ENCODE measurements at places on chromosomes 4 and X.

DNA sequence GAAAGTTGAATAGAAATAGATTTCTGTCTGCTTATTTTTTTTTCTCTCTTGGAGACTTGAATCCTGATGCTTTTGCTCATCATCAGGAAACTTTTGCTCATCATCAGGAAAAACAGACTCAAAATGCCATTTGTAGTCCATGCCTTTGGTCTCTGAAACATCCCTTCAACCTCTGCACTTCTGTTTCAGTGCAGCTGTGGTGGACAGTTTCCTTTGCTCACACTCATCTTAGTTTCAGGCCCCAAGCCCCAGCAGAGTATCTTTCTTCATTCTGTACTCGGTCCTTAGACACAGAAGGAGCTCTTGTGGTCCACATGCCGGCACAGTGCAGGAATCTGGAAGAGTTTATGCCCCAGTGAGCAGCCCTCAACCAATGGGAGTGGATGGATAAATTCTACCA is 337.9 kb downstream of the PPP3CA start:
- DNase-seq, result no peak

DNA sequence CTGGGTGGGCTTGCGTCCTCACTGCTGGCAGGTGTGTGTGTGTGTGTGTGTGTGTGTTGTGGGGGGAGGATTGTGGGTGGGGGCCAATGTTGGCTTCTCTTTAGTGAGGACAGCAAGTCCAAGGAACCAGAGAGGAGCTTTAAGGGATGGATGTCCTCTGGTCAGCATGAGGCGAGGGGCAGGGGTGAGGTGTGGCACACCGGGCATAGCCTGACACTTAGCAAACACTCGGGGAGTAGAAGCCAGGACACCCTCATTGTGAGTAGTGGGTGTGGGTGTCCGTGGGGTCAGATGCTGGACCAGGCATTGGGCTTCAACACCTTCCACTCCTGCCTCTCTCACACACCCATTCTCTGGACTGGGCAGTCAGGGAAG is 2.8 kb downstream of the SORCS2 start:
- DNase-seq, result no peak

- no peak for DNase-seq
Observed at GRCh38 chr4:1765409-1766072, 27.6 kb upstream of the FGFR3 start.

DNA sequence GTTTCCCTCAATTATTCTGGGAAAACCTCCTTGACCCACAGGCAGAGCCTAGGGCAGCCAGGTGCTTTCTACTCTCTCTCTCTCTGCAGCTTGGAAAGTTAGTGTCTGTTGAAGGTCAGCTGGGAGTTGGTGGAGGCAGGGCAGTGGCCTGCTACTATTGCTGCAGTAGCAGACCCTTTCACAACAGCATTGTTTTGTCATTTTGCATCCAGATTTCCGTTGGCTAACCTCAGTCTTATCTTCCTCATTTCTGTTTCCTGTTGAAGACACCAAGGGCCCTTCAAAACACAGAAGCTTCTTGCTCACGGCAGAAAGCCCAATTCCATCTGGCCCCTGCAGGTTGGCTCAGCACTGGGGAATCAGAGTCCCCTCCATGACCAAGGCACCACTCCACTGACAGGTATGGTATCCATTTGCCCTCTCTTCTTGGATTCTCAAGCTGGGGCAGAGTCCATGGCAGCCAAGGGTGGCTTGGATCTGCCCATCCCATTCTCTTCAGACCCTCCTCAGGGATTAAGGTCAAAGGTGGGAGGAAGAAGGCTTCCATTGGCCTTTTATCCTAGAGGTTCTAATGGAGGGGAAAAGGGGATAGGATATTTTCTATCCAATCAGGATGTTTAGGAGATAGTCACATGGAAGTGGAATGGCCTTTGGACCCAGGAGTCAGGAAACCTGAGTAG is 24.6 kb downstream of the VSIG4 start:
- peak; percentile 28 for DNase-seq

DNA sequence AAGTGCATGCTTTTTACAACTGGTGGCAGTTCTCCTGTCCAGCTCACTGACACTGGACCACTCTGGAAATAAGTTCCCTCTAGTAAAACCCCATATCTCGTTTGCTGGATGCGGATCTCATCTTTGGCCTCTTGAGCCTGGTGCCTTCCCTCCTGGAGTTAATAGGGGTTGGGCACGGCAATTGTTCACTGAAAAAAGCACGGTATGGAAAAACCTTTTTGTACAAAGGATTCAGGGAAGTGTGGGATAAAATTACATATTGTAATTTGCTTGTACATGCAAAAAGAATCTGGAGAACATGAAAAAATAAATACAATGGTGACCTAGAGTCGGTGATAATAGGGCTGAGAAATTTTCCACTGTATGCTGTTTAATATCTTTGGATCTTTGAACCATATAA is 30.6 kb downstream of the TBC1D9 start:
- no peak for DNase-seq

DNA sequence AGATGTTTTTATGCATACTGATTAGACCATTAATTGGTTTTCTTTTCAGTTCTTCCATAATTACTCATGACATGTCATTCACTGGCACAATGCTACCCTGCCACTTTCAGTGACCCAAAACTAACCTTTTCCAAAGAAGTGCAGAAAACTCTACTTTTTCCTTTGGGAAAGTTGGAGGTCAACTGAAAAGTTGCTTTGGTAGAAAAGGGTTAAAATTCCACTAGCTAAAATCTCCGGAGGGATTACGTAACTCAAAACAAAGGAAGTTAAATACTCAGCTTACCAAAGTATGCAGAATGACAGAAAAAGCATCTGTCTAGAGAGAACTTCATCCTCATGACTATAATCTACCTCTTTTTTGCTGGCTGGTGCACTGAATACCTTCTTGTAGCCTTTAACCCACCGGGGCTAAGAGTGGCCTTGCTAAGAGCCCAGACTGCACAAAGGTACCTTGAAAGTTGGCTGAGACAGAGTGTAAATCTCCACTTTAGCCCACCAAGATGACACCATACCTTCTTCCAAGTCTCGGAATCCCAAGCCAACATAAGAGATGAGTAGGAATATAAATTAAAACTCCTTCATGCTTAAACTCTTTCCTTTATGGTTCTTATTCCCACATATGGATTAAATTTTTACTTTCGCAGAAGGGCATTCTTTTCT is 1099.5 kb upstream of the INTU start:
- no peak for DNase-seq

- DNase-seq, result no peak
Observed at GRCh38 chrX:6325437-6325836, 96.8 kb upstream of the NLGN4X start.

GRCh38 chr4:64271601-64272081 is 137.6 kb downstream of the TECRL start:
- no peak for DNase-seq

DNA sequence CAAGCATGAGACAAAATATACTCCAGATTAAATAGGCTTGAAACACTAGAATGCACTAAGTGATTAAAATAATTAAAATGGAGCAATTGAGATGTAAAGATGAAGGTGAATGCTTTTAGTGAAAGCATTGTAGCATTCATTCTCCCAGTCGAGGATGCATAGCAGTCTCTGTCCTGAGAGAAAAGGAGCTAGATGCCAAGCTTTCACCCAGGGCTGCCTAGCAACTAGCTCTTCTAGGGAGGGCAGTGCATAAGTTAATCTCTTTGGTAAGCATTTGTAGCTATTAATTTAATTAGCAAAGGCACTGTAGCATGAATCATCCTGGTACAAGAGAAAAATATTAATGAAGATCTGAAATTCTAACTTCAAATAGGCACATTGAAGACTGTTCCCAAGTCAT is 1014.8 kb downstream of the C4orf33 start:
- no peak for DNase-seq
